ENCODE measurements at places on chromosomes 16 and 17.

- no peak for DNase-seq
Measured at GRCh38 chr17:21679256-21680146, 12.8 kb upstream of the KCNJ18 start.

GRCh38 chr16:24027466-24027865, 191.7 kb downstream of the PRKCB start:
- DNase-seq: no peak

DNA sequence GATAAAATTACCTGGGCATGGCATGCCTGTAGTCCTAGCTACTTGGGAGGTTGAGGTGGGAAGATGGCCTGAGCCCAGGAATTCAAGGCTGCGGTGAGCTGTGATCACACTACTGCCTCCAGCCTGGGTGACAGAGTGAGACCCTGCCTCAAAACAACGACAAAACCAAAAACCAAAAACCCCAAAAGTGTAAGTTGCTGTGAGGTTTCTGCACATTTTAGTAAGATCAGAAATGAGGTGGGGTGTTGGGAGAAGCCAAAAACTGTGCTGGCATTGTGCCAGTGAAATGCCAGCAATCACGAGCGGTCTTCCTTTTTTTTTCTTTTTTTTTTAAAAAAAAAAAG, 114.6 kb downstream of the PITPNC1 start:
- no peak for DNase-seq

DNA sequence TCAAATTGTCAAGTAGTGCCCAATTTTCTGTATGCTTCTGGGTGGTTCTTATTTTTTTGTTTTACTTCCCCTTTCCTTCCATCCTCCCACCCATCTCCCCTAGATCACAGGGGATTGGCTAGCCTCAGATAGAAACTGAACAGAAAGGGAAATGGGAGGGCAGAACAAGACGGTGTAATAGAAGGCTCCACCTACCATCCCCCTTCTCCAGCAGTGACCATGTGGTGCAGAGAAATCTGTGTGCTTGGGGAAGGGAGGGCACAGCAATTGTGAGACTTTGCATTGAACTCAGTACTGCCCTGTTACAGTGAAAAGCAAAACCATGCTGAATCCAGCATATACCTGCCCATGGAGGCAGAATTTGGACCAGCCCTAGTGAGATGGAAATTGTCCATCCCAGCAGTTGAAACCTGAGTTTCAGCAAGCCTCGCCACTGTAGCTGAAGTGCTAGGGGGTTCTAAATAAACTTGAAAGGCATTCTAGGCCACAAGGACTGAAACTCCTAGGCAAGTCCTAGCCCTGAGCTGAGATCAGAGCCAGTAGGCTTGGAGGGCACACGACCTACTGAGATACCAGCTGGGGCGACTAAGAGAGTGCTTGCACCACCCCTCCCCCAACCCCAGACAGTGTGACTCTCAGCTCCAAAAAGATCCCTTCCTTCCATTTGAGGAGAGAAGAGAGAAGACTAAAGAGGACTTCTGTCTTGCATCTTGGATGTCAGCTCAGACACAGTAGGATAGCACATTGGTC, 5.2 kb downstream of the SLFN11 start:
- DNase-seq: no peak

- no peak for DNase-seq
Measured at GRCh38 chr17:39868554-39868942, 546 bp downstream of the ZPBP2 start.

- no peak for DNase-seq
Measured at GRCh38 chr16:49443576-49443975, 70.0 kb downstream of the C16orf78 start.

DNA sequence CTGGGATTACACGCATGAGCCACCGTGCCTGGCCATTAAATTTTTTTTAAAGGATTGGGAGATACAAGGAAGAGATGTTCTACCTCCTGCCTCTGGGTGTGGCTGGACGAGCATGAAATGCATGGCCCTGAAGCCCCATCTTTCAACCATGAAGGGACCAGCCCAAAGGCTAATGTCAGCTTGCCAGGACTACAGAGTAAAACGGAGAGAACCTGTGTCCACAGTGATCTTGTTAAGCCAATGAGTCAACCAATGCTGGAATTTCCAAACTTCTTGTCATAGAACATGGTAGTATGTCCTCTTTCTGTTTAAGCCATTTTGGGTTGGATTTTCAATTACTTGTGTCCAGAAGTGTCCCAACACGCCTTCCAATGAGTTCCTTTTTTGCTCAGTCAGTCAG, 71.3 kb downstream of the RTN4RL1 start:
- DNase-seq: no peak

DNA sequence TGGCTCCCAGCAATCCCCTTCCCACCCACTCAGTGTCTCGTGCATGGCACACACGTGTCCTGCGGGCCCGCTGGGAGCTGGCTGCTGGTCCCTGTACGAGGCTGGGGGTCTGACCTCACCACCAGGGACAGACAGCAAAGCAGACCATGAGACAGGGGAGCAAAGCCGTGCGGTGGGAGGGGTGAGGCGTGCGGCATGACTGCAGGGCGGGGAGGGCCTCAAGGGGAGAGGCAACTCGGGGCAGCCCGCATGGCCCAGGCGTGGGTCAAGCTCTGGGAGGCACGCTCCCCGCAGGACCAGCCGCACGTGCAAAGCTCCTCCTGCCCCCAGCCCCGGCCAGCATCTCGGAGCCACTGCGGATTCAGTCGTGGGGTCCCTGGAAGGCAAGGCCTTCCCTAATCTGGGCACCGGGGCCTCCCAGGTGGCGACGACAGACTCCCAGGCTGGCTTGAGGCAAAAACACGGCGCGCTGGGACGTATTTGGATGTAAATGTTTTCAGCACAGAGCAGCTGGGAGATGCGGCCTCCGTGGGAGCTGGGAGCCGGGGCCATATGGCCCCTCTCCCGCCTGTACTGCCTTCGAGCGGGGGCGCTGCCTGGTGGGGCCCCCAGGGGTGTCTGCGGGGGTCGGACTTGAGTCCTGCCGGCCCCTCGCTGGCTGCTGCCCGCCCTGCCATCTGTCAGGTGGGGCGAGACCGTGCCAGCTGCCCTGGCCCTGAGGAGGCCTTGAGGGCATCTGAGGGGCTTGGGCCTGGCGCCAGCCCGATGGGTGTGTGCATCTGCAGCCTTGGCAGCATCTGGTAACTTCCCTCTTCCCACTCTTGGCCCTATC, 12.2 kb upstream of the CBFA2T3 start:
- no peak for DNase-seq

DNA sequence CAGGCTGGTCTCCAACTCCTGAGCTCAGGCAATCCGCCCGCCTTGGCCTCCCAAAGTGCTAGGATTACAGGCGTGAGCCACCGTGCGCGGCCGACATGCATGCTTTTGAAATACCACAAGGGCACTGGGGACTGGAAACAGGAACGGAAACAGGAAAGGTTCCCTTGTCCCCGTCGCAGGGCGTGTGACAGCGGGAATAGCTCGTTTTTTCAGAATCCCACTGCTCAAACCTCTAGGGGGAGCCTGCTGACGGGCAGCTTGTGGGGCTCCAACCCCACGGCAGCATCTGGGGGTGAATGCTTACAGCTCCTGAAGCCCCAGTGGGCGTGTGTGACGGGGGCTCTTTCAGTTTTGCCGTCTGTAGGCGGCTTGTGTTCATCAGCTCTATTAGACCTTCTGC, 18.8 kb upstream of the ASGR2 start:
- no peak for DNase-seq

DNA sequence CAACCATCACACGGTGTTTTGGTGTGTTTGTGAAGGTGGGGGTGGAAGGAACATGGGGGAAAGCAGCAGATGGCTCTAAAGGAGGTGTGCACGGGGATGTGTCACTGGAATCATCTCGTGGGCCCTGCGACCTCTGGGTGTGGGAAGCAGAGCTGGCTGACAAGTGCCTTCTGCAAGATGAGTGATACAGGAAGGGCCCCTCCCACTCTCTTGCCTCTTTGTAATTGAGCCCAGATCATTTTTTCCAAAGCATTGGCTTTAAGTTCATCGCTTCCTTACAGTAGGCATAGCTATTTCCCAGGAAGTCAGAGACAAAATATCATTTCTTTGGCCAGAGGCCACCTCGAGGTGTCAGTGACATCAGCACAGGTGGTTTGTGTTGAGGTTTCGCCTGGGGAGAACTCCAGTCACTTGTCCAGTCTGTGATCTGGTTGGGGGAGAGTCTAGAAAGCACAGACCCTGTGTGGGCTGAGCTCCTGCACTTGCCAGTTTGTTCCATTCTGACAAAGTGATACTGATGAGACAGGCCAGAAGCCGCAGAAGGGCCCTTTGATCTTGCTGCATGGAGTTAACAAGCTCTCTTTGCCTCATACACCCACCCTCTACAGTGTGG, 20.6 kb upstream of the SNTB2 start:
- no peak for DNase-seq

DNA sequence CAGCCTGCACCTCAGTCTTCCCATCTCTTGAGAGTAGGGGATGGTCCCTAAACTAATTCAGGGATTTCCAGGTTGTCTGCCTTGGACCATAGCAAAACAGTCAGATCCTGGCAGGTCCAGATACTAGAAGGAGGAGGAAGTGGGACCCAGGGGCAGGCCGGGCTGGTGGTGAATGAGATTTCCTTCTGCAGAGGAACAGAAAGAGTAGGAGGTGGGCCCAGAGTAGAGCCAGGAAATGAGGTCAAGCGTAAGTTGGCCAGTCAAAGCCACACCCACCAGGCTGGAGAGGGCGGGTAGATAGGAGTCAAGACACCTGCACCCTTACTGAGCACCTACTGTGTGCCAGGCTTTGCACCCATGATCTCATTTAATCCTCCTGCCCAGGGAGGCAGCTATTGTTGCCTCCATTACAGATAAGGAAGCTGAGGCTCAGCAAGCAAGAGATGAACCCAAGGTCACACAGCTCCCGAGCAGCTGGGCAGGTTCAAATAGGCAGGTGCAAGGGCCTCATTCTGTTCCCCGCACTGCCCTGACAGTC, 2.6 kb downstream of the CDH5 start:
- no peak for DNase-seq

DNA sequence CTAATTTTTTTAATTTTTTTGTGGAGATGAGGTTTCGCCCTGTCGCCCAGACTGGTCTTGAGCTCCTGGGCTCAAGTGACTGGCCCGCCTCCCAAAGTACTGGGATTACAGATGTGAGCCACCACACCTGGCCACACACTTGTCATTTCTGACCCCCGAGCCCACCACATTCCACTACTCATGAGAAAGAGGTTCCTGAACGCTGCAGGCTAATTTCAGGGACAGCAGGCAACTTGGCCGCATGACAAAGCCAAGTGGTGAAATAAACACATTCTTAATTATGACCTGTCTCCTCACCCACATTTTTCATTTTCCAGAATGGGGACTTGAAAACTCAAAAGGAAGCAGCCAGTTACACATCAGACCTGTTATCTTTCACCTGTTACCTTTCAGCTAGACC, 114.5 kb downstream of the ABCC6 start:
- DNase-seq: no peak

DNA sequence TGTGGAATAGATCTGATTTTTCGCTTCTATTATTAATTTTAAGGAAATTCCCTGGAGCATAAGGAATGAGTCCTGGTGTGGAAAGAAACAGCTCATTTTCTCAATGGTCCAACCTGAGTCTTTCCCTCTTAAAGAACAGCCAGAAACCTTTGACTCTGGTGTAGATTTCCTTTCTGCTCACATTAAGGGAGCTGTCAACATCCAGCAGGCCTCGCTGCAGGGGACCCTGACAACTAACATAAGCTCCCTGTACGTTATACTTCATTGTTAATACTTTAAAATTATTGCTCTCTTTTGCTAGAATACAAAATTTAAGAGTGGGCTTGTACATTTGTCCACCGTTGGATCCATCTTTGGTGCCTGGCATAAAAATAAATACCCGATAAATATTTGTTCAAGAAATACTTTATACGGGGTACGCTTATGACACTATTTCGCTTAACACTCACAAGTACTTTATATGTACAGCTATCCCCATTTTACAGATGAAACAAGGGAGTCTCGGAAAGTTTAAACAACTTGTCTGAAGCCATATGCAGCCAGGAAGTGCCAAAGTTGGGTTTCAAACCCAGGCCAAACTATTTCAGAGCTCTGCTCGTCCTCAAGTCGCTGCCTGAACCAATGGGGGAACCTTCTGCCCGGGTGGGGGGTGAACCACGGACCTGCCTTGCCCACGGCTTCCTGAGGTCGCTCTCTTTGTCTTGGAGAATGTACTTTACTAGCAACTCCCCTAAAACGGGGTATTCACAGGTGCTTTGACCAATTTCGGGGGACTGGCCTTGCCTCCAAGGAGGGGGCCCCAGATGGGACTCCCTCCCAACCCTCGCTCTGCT, 611 bp downstream of the SMARCE1 start:
- no peak for DNase-seq

GRCh38 chr17:65727246-65727645, 165.8 kb upstream of the AXIN2 start:
- DNase-seq: no peak

DNA sequence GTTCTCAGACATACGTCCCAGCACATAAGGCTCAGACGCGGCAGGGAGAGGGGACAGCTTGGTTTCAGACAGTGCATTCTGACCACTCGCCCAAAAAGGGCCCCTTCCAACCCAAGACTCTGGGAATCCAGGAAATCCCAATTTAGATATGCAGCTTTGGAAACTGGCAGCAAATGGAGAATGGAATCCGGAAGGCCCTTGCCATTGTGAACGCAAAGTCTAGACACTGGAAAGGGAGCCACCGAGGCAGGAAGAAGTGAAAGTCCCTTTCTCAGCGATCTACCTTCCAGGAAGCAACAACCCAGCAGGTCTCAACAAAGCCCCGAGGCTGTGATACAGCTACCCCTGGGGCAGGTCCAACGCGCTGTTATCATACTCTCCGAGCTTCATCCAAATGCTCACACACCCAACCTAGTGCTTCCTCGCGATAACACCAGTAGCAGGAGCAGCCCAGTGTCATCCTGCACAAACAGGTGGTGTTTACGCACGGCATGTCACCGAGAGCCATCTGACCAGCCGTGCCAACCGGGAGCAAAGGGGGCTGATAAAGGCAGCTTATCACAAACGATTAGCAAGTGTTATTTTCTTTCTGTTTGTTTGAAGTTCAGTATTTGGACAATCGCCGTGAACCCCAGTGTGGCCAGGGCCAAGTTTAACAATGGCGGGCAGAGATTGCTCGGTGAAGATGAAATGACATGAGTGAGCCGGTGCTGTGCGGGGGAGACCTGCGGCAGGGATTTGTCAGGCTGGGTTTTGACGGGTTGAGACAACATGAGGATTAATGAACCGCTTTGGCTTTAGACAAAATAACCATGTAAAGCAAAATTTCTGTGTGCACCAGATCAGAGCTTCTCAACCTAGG, 240.6 kb downstream of the FOXL1 start:
- no peak for DNase-seq

DNA sequence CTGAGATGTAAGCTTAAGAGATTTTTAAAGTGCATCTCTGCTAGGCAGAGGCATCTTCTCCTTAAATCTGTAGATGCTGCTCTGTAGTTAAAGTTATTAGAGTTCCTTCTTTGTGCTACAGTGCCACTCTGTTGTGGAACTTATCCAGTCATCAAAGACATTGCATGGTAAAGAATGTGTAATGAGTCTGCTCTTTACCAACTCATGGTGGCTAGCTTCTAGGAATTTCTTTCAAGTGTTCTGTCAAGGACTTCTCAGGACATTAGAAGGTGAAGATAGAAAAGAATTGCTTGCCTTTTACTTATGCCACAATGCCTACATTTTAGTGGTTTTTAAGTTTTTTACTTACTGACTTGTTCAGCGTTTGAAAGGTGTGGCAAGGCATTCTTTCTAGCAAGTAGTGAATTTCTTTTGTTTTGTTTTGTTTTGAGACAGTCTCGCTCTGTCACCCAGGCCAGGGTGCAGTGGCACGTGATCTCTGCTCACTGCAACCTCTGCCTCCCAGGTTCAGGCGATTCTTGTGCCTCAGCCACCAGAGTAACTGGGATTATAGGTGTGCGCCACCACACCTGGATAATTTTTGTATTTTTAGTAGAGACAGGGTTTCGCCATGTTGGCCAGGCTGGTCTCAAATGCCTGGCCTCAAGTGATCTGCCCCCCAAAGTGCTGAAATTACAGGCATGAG, 20.3 kb upstream of the ARL2BP start:
- DNase-seq: no peak
